Renal cortical epithelial cell (primary cell): ENCODE measurements at places on chromosomes 11 and 22. TPM values are rescaled to one million over a fixed set of nuclear protein-coding genes. Genes with fewer than 3 reads are reported as not detected.

BARX2 gene
- 0.10 TPM in 1 of 2 replicates, not detected in the other for total RNA-seq

MRGPRE gene
- total RNA-seq, result not detected in 2 replicates

ANO3 gene
- not detected in 2 replicates for total RNA-seq

C11orf52 gene
- 9.2 and 15.3 TPM in 2 replicates for total RNA-seq

ASRGL1 gene
- total RNA-seq, result 11.6 and 63.3 TPM in 2 replicates

DNA sequence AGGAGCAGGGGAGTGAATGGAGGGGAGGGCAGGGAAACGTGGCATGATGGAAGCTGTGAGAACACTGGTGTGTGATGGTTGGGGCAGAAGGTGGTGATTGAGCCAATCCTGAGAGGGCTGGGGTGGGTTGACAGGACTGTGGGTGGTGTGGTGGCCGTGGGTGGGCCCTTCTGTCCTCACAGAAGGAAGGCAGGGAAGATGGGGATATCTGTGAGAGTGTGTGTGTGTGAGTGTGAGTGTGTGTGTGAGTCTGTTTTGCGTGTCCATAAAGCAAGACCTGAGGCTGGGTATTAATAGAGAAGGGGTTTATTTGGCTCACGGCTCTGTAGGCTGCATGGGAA, 13.0 kb downstream of the TPCN2 start:
- DNase-seq, result no peak

DNA sequence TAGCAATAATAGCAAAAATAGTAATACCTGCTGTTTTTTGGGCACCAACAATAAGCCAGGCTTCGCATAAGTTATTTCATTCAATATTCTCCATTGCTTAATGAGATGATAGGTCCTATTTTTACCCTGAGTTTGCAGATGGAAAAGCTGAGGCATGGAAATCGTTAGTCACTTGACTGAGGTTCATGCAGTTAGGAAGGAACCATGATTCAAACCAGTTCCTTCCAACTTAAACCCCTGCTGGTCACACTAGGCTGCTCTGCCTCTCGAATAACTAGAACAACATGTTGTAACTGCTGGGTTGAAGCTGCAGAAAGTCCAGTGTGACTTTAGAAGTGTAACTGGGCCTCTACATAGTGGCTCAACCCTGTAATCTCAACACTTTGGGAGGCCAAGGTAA, 69.3 kb downstream of the SEZ6L start:
- DNase-seq, result no peak

DNA sequence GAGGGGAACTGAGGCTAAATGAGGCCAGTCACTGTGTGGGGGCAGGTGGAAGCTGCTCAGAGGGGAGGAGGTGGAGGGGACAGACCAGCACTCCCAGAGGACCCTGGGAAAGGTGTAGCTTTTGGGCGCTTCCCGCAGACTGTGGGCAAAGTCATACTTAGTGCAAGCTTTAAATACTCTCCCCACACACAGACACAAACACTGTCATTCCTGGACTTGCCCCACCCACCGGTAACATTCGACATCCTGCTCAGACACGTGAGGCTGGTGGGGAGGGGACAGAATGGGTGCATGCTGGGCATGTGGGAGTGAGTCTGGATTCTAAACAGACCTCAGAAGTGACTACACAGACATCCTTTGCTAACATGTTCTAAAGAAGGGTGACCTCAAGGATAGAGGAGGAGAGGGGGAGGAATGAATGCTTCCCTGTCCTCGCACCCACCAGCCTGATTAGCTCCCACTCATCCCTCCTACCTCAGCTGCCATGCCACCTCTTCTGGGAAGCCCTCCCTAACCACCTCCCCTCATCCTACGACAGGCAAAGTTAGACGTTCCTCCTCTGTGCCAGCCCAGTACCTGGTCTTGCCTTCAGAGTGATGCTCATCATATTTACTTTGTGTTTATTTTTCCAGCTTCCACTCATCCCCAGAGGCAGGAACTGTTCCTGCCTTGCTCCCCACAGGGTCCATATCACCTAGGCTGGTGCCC, 22.2 kb downstream of the TSKU start:
- DNase-seq, result no peak

DNA sequence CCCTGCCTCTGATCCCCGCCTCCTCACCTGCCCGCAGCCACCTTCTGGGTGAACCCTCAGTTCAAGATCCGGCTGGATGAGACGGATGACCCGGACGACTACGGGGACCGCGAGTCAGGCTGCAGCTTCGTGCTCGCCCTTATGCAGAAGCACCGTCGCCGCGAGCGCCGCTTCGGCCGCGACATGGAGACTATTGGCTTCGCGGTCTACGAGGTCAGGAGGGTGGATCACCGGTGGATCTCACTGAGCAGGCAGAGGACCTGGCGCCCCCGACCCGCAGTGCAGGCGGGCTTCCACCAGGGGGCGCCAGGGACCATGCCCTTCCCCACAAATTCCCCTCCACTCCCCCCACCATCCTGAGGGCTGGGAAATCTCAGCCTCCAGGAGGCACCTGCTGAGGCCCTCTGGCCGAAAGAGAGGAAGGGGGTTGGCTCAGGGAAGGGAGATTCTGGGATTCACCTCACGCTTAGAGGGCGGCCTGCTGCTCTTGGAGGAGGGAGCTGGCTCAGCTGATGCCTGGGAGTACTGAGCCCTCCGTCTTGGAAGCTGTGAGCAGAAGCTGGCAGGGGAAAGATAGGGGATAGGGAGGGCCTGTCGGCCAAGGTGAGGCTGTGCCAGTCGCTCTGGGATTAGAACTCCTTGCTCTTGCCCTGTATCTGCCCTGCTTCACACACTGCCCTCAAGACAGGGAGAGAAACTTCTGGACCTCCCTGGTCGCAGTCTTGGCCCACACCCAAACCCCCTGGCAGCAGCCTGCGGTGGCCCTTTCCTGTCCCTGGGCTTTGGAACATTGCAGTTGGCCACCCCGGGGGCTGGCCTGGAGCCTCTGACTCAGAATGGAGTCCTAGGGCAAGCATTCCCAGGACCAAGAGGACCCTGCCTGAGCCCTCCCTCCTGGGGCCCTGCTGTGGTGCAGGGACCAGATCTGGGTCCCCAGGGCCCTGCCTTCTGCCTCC, 23.2 kb downstream of the CAPN1 start:
- peak; percentile 11 for DNase-seq

- DNase-seq, result no peak
Observed at GRCh38 chr11:127338380-127339259, 338.1 kb upstream of the KIRREL3 start.

- peak; percentile 42 for DNase-seq
Observed at GRCh38 chr11:96097844-96098421, 174.0 kb upstream of the MTMR2 start.

GRCh38 chr22:23012081-23012622, 58.2 kb upstream of the GNAZ start:
- no peak for DNase-seq

DNA sequence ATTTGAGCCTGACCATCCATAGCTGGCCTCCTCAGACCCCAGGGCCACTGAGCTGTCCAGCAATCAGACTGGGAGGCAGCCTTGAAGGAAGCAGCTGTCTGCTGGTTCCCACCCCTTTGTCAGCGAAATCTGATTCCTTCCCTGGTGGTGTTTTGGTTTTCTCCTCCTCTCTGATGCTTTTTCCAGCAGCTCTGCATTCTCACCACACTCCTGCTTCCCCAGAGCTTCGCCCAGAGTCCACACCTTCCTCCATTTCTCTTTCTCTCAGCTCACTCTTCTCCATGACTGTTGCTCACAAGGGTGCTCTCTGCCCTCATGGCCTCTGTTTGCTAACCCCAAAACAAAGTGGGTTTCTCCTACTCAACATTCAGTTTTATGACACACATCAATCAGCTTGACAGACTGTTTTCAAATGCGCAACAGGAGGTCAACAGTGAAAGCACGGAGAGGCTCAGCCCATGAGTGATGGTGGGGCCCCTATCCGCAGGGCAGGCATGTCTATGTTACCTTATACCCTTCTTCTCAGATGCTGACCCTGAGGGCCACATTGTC, 130.6 kb upstream of the MTNR1B start:
- DNase-seq, result no peak

DNA sequence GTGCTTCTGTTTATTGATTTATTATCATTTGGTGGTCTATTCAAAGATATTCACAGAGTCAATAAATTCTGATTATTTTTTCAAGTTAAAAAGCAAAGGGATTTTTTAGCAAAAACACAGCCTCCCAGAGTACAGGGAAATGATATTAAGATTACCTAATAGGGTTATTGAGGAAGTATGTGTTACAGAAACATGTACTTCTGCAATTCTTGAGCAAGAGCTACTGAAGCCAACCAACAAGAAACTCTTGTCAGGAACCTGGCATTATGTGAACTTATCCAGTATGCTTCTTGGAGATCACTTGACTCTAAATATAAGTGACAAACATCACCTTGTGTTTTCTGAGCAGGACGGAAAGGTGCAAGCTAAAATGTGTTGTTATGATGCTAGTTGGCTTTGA, 42.0 kb upstream of the CARD18 start:
- peak; percentile 54 for DNase-seq

DNA sequence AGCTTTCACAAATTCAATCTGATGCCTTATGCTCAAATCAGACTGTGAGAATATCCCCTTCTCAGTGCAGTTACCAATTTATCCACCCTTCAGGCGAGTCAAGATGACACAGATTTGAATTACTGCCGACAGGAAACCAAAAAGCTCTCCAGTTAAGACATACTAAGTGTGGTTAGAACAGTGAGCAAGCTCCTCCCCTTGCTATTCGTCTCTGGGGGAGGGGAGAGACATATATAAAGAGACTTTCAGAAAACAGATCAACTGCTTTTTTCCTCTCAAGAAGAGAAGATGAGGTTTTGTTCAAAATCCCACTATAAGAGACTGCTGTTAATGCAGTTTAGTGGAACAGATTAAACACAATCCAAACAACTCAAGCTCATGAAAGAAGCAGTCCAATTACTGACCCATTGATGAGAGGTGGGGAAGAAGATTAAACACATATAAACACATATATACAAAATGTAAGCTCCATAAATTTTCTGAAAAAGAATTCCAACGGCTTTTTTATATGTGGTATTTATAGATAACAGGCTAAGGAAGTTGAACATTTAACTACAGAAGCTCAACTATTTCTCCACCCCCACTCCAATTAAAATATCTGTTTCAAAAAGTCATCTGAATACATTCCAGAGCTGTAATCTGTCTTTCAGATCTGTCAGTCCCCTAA, 102.7 kb downstream of the MRTFA start:
- peak; percentile 55 for DNase-seq

- DNase-seq, result no peak
Observed at GRCh38 chr11:68020575-68020974, 9.9 kb upstream of the NDUFS8 start.

- no peak for DNase-seq
Observed at GRCh38 chr11:34182921-34183685, 77.7 kb downstream of the NAT10 start.

- no peak for DNase-seq
Observed at GRCh38 chr11:9130297-9130696, 38.9 kb upstream of the SCUBE2 start.

DNA sequence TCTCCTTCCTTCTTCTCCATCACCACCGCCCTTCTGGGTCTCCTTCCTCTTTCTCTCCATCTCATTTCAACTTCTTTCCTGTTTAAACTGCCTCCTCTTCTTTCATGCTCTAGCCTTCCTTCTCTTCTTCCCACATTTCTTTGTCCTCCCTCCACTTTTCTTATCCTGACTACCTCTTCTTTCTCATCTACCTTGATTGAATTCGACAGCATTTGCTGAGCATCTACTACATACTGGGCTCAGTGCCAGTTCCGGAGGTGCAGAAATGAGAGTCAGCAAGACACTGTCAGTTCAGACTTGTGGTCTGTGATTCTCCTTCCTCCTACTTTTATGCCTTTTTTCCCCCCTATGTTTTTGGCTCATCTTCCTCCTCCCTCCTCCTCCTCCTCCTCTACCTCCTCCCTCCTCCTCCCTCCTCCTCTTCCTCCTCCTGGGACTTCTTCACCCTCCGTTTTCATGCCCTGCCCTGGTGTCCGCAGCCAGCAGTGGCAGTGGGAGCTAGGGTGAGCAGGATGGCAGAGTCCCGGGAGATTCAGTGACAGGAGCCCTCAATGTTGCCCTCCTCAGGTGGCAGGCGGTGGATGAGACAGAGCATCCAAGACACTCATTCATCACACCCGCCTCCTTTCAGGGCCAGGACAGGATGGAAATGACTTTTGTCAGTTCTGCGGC, 146.0 kb upstream of the SEZ6L start:
- no peak for DNase-seq

GRCh38 chr22:45096256-45096907, 67.3 kb upstream of the NUP50 start:
- DNase-seq, result peak; percentile 56

DNA sequence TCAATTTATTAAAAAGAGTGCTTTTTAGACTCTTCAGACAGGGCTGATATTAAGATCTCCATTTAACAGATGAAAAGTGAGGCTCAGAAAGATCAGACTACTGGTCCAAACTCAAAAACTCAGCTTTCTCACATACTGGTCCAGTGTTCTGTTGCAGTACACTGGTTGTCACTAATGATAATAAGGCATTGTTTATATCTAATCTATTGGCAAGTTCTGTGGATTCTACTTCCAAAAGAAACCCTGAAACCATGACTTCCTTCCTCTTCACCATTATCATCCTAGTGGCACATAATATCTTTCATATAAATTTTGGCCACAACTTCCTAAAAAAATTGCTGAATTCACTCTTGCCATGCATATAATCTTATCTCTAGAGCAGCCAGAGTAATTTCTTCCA, 36.9 kb downstream of the F2 start:
- DNase-seq, result no peak

GRCh38 chr22:17966403-17966717, 58.0 kb downstream of the MICAL3 start:
- DNase-seq, result peak; percentile 69

DNA sequence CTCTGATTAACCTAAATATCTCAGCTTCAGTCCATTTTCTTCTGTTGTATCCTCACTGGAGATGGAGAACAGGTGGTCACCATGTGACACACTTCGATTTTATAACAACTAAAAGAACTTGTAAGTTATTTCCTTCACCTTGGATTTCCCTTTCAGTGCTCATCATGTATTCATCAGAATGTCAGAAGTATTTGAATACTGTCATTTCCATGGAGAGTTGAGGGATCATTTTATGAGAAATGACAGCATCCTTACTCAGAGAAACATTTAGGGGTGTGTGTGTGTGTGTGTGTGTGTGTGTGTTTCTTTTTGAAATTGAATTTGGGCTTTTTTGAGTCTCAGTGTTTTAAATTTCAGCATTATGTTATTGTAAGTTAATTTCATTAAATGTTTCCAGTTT, 205.8 kb downstream of the ARHGAP42 start:
- DNase-seq, result no peak
